ENCODE measurements at places on chromosomes 11 and 22. TPM values are rescaled to one million over a fixed set of nuclear protein-coding genes. Genes with fewer than 3 reads are reported as not detected.

MEI1 gene
- 7.5 TPM for total RNA-seq

POLR2F gene
- 31.1 TPM for total RNA-seq

OR2AG2 gene
- 4.3 TPM for total RNA-seq

WNT7B gene
- 7.2 TPM for total RNA-seq

TMPRSS5 gene
- not detected for total RNA-seq

NNMT gene
- 871 TPM for total RNA-seq

PAMR1 gene
- 51.5 TPM for total RNA-seq

LDHAL6A gene
- total RNA-seq = 0.96 TPM

SNX32 gene
- 1.9 TPM for total RNA-seq

CCDC89 gene
- 10.8 TPM for total RNA-seq

ESAM gene
- 9.4 TPM for total RNA-seq

NTM gene
- 8.9 TPM for total RNA-seq

OR5AS1 gene
- 6.3 TPM for total RNA-seq

TRIM6 gene
- total RNA-seq = 4.1 TPM

IFITM10 gene
- total RNA-seq = not detected

THYN1 gene
- total RNA-seq = 40.2 TPM

BLID gene
- 15.9 TPM for total RNA-seq

CD3G gene
- 1.9 TPM for total RNA-seq

AIFM3 gene
- not detected for total RNA-seq

OR4X1 gene
- 5.1 TPM for total RNA-seq

OR6A2 gene
- 1.9 TPM for total RNA-seq

ZNF280A gene
- total RNA-seq = 2.4 TPM

SLC17A6 gene
- total RNA-seq = 7.0 TPM

MMP12 gene
- 1.4 TPM for total RNA-seq

NAALAD2 gene
- total RNA-seq = 7.2 TPM

All from umbilical cord (tissue), 2 donors.